ENCODE measurements at places on chromosomes 5 and 9. TPM values are rescaled to one million over a fixed set of nuclear protein-coding genes. Genes with fewer than 3 reads are reported as not detected.

Gene PCDHB3
- total RNA-seq, result not detected

DNA sequence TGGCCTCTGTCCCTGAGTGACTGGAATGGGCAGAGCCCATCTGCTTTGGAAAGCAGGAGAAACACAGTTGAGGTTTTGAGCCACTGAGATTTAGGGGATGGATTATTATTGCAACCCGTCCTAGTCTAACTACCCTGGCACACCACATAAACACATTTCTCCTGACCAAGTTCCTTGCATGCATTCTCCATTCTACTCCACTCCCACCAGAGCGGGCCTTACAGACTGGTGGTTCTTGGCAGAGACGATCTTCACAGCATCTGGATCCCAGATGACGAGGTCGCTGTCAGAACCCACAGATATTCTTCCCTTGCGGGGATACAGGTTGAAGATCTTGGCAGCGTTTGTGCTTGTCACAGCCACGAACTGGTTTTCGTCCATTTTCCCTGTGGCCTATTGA is 111.0 kb downstream of the DPYSL3 start:
- H3K36me3 ChIP-seq, result no peaks in the 10 kb centered on the region
- no peak overlapping the region for H3K4me3 ChIP-seq
- no peak for DNase-seq
- no peak overlapping the region for H3K27ac ChIP-seq

DNA sequence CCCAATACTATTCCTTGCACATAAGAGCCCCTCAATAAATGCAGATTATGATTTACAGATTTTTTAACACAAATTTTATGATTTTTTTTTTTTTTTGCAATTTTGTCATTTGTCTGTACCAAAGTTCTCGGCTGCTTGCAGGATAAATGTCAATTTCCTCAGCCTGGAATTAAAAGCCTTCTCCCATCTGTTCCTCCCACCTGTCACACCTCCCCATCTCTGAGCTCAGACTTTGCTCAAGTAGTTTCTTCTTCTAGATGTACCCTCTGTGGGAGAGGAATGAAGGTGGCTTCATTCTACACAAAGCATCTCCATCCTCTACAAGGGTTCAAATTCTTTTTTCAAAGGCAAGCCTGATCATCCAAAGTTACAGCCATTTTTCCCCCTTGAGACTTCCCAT is 153.7 kb upstream of the GRAMD2B start:
- no peak overlapping the region for H3K27ac ChIP-seq
- no peaks in the 10 kb centered on the region for H3K4me1 ChIP-seq
- H3K4me3 ChIP-seq, result no peak overlapping the region
- H3K27me3 ChIP-seq, result no peaks in the 10 kb centered on the region
- DNase-seq, result no peak

DNA sequence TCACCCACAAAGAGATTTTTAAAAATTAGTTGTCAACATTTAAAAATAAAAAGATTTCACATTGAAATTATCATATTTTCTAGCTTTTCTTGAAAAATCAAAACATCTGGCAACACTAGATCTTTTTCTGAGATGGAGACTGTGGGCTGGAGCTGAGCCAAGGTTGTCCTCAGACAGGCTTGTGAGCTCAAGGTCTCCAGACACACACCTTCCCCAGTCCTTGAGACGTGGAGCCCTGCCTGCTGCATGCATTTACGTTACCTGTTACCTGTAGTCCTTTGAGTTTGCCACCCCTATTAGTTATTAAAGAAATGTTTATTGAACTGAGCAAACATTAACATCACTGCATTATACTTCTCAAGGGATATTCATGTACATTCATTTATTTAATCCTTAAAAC is 87.5 kb upstream of the TLE1 start:
- no peak overlapping the region for H3K4me3 ChIP-seq
- no peaks in the 10 kb centered on the region for H3K27me3 ChIP-seq
- no peak for DNase-seq
- H3K36me3 ChIP-seq, result no peaks in the 10 kb centered on the region
- H3K27ac ChIP-seq, result no peak overlapping the region

DNA sequence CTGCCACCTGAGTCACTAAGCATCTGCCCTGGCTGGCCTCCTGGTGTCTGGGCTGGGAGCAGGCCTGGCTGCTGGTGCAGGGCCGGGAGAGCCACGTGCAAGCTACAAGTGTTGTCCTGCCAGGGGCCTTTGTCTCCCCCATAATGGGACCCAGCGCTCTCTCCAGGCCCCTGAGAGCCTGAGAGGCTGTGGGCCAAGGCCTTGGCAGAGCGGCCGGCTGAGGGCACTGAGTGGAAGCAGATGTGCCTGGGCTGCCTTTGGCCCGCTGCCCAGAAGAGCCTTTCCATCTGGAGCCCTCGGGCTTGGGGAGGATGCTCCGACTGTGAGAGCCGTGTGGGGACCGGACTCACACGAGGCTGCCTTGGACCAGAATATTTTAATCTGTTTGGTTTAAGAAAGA is 185.5 kb downstream of the RGS3 start:
- H3K4me1 ChIP-seq, result peaks cover 2% of the 10 kb centered on the region
- DNase-seq, result no peak
- no peak overlapping the region for H3K27ac ChIP-seq
- H3K36me3 ChIP-seq, result no peaks in the 10 kb centered on the region
- no peak overlapping the region for H3K4me3 ChIP-seq

GRCh38 chr5:176803943-176804498 is 6.3 kb upstream of the UNC5A start:
- peaks cover 27% of the 10 kb centered on the region for H3K27me3 ChIP-seq
- DNase-seq, result peak; percentile 38
- H3K4me3 ChIP-seq, result no peak overlapping the region
- no peak overlapping the region for H3K27ac ChIP-seq
- no peaks in the 10 kb centered on the region for H3K36me3 ChIP-seq
